ENCODE measurements at places on chromosomes 1 and 21.

DNA sequence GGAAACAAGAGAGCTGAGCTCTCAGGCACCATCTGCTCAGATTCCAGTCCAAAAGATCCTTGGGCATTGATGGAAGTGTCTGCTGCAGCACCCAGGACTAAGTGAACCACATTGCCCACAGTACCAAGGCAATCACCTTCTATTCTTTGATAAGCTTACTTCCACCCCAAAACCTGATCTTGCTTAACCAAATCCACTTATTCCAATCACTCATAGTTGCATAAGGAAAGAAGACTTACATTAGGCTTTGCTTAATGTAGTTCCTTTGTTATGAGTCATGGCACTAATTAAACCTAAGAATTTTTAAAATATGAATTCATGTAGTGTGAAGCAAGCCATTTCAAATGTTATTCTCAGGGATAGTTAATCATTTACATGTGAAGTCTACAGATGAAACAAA lies 84.5 kb downstream of the UCHL5 start:
- DNase-seq = no peak

- DNase-seq = no peak
Observed at GRCh38 chr1:212819726-212820125, 27.7 kb downstream of the SPATA45 start.

GRCh38 chr1:221714227-221715152 lies 27.4 kb downstream of the DUSP10 start:
- no peak for DNase-seq

DNA sequence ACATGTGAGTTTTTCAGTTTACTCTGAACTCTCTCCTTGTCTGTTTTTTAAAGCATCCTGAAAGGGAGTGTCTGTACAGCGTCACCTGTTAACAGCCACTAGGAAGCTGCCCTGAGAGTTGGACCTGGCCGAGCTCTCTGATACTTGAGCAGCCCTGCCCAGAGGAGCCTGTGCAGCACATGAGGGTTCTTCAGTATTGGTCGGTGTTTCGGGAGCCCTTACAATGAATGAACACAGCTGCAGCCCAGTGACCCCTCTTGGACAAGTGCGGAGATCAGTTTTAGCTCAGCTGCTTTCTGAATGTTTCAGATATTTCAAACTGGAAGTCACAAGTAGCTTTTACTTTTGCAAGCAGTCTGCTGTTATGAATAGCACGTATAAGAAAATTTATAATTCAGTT lies 39.2 kb downstream of the ADARB1 start:
- DNase-seq = no peak

DNA sequence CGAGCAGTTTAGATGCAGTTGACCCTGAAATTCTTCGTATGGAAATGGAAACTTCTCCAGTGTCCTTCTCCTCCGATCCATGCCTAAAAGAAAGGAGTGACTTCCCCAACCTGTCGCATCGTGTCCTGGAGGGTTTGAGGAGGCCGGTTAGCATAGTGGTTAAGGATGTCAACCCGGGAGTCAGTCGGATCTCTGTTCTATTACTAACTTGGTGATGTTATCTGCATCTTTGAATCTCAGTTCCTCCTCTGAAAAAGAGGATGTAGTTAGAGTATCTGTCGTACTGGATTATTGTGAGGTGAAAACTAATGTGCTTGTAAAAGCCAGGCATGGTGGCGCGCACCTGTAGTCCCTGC lies 684 bp downstream of the ZBTB8B start:
- no peak for DNase-seq

DNA sequence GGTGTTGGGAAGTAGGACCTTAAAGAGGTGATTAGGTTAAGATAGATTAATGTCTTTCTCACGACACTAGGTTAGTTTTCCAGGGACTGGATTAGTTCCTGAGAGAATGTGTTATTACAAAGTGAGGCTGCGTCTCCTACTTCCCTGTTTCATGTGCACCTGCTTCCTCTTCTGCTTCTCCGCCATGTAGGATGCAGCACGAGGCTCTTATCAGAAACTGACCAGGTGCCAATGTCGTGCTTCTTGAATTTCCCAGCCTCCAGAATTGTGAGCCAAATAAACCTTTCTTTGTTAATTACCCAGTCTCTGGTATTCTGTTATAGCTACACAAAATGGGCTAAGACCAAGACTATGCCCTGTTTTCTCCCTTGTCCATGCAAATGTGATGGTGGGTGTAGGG lies 152.2 kb upstream of the LMO4 start:
- no peak for DNase-seq

DNA sequence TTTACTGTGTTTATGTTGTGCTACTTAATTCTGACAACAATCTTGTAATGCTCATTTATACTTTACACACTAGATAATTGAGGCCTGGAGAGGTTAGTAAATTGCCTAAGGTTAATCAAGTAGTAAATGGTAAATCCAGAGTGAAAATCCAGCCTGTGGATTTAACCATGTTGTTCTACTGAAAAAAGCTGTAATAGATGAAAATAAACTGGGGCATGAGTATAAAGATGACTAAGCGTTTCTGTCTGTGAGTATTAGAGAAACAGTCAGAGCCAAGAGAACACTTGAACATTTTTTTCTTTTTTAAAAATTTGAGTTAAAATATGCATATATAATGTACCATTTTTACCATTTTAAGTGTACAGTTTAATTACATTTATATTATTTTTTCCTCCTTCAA lies 47.9 kb upstream of the LEPR start:
- DNase-seq = no peak

- DNase-seq = no peak
Observed at GRCh38 chr1:41394369-41394744, 33.1 kb downstream of the FOXO6 start.

- no peak for DNase-seq
Observed at GRCh38 chr1:54952950-54953718, 27.3 kb upstream of the TMEM61 start.

- no peak for DNase-seq
Observed at GRCh38 chr1:164466429-164466828, 92.6 kb upstream of the PBX1 start.

DNA sequence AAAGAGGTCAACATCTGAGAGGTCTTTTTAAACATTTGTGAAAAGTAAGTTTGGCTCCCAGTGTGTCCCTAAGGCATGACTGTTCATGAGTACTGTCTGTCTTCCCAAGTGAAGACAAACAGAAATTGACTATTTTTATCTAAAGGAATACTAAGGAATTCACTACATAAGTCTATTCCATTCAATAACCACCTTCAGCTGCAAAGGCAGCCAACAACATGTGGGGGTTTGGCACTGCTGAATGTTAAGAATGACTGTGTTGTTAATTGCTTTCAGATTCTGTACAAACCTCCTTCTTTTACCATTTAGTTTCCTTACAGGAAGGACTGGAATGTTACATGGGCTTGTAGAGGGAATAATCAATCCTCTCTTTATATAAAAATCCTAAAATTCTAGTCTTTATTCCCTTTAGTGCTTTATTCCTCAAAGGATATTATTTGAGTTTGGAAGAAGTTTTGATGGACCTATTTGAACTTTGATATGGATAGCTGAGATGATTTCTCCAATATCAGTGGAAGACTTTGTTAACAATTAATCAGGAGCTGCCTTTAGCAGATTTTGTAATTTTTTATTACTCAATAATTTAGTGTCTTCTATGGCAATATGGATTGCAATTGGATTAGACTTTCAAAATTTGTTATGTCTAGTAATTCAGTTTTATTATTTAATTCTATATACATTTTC lies 201.7 kb upstream of the CHRM3 start:
- DNase-seq = no peak

GRCh38 chr1:6738987-6739676 lies 37.5 kb upstream of the DNAJC11 start:
- DNase-seq = no peak

GRCh38 chr1:25106976-25107642 lies 125.2 kb downstream of the SYF2 start:
- DNase-seq = no peak

GRCh38 chr1:9442278-9442846 lies 96.9 kb upstream of the SLC25A33 start:
- no peak for DNase-seq

DNA sequence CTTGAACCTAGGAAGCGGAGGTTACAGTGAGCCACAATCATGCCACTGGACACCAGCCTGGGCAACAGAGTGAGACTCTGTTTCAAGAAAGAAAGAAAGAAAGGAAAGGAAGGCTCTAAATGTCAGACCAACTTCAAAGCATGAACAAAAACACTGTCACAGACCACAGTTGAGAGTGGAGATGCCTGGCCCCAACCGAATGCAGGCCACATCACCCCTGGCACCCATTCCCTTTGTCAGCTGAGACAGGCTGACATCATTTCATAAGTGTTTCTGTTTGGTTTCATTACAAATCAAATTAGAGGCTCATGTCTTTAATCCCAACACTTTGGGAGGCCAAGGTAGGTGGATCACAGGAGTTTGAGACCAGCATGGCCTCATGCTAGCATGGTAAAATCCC lies 28.6 kb upstream of the NADK start:
- no peak for DNase-seq

DNA sequence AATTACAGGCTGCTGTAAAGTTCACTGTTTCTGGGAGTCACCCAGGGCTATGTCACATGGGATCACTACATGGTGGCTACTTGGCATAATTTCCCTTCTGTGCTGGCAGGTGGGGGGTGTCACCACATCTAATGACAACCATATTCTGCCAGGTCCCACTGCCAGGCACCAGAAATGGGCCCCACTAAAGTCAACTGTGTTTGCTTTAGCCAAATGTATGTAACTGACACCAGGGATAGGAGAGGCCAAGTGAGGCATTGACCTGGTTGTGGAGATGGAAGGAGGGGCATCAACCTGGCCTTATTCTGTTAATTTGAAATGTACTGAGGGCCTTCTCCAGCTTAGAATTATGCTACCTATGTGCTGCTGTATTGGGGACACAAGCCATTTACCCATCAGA lies 370.6 kb upstream of the PROX1 start:
- DNase-seq = no peak

DNA sequence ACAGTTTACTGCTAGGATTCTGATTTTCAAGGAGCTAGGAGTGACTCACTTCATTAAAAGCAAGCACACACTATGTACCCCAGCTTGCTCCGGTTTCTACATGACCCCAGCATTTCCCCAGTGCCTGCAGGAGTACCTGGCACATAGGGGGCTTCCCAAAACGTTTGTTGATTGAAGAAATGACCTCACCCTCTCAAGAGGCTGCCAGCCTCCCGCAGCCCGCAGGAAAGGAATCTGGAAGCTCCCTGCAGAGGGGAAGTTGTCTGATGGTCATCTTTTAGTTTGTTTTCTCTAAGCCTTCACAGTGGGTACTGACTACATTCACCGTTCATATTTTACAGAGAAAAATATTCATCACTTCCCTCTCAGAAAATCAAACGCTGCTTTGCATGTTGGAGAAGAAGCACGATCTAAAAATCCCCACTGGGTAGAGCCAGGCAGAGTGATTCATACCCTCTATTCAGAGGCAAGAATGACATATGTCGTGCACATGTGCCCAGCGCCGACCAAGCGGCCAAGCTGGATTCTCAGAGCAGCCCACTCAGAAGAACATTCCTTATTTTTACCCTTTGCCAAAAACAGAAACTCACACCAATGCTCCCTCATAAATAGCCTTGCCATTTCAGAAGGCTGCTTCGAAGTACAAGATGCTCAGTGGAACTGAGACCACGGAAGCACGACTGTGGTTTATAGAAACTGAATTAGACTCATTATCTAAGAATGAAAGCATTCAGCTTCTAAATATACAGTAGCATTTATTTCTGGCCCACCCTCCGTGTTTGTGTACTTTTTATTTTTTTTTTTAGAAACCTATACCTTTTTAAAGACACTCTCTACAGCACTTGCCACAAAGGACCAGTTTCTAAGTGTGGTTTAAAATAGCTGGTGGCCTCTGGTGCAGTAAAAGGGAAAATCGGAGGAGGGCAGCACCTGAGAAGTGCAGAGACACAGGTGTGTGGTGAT lies 143.2 kb downstream of the MIS18A start:
- no peak for DNase-seq

DNA sequence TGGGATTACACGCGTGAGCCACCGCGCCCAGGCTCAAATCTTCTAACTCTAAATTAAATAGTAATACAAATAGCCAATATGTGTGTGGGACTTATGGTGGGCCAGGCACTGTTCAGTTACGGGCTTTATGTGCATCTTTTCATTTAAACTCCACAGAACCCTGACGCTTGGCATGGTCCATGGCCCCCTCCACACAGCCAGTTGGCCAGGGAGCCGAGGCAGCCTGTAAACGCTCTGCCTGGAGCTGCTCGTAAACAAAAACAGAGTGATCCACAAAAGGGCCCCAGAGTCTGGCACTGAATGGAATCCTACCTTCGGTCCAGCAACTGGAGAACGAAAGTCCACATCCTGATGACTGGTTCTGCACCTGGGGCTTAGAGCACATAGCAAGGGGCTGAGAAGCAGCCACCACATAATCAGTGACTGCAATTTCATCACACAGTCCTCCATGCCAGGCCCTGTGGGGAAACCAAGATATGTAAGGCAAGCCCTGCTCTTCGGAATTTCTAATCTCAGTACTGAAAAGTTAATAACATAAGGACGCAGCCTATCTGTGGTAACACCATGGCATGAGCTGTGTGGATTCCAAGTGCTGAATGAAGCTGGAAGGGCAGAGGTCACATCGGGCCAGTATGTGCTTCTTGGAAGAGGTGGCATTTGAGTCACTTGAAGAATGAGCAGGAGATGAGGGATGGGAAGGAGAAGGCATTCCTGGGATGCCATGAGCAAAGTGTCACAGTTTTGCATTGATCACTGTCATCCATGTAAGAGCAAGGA lies 13.5 kb upstream of the ADAMTSL4 start:
- no peak for DNase-seq

GRCh38 chr1:20076223-20076622 lies 6.2 kb downstream of the PLA2G5 start:
- DNase-seq = no peak

DNA sequence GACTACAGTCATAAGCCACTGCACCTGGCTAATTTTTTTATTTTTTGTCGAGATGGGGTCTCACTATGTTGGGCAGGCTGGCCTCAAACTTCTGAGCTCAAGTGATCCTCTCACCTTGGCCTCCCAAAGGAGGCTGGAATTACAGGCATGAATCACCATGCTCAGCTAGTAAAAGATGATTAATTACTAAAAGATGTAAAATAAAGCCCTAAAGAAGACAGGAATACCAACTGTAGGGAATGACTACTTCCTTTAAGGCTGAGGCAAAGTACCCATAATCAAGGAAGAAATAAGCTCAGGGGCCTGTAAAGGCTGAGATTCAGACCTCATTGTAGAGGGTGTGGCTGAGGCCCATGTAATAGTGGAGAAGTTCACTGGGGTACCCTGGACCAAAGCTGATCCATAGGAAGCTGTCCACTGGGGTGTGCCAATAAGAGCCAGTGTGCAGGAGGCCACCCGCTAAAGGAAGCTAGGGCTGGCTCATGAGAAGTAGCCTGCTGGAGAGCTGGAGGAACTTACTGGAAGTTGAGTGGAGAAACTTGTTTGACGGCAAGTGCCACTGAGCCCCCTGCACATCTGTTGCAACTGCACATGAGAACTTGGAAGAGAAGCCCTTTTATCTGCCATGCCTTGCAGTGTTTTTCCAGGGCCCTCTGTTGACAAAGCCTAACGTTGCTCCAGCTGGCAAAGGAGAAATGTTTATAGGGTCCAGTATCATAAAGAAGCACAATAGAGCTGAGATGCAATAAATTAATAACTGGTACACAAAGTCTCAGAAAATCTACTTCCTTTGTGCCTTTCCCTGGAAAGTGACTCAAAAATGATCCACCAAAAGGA lies 17.8 kb upstream of the SERTAD4 start:
- no peak for DNase-seq

All from kidney (tissue), 22 donors.